Natural killer cell treated with Interleukin-12 subunit alpha and Interleukin-12 subunit beta and Interleukin-15 and Interleukin-18, amount 100 ng/mL, for 72 hours (primary cell): ENCODE measurements at places on chromosomes 11 and 22. TPM values are rescaled to one million over a fixed set of nuclear protein-coding genes. Genes with fewer than 3 reads are reported as not detected.

DNA sequence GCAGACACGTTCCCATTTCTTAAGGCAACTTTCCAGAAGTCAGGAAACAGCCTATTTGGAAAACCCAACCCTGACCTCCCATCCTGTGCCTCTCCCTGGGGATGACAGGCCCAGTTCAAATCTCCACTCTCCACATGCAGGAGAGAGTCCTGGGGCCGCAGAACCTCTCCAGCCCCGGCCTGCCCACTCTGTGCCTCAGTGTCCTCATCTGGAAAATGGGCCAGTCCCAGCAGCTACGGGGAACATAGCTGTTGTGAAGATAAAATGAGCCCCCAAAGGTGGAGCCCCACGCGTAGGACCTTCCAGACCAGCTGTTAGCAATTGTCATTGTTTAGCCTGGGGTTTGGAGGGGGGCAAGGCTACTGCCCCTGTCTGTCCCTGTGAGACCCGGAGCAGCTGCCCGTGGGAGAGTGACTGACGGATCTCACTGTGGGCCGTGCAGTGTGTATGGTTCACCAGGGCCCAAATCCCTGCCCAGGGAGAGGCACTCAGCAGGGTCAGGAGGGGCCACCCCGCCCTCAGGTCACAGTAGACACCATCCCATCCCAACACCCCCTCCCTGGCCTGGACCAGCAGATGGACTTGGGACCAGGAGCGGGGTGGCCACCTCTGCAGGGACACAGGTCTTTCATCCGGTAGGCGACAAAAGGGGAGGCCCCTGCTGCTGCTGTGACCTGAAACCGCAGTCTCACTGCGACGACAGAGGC is 145.9 kb downstream of the CTTN start:
- no peak overlapping the region for H3K4me3 ChIP-seq
- DNase-seq, result peak; percentile 57
- no peak overlapping the region for H3K27ac ChIP-seq
- no peaks in the 10 kb centered on the region for H3K36me3 ChIP-seq
- H3K27me3 ChIP-seq, result no peaks in the 10 kb centered on the region

- no peak overlapping the region for H3K4me3 ChIP-seq
- no peak for DNase-seq
- peaks cover 5% of the 10 kb centered on the region for H3K4me1 ChIP-seq
- peaks cover 8% of the 10 kb centered on the region for H3K27me3 ChIP-seq
- no peaks in the 10 kb centered on the region for H3K36me3 ChIP-seq
- H3K27ac ChIP-seq, result no peak overlapping the region
Observed at GRCh38 chr22:32265882-32266767, 11.0 kb upstream of the SLC5A4 start.

GRCh38 chr22:28742562-28742962 is 723 bp downstream of the HSCB start:
- H3K27ac ChIP-seq, result peak overlapping the region; percentile 91
- no peaks in the 10 kb centered on the region for H3K36me3 ChIP-seq
- H3K4me3 ChIP-seq, result peak overlapping the region; percentile 94
- DNase-seq, result peak; percentile 93
- H3K4me1 ChIP-seq, result peaks cover 27% of the 10 kb centered on the region

DNA sequence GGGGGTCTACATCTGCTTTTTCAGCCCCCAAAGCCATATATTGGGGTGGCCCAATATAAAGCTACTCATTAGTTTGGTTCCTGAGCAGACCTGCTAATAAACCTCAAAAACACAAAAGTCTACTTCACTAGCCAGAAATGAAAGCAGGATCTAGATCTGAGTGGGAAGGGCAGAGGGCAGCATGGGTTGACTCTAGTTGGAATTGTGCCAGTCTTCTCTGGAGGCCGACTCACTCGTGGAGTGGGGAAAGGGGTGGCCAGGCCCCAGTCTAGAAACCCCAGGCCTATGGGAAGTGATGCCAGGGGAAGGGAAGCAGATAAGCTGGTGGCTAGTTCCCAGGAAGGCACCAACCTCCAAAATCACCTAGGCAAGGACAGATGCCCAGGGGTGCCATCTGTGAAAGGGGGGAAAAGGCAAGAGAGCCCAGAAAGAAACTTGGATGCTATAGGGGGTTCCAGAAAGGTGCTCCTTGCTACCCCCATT is 5.3 kb downstream of the PATZ1 start:
- H3K36me3 ChIP-seq, result no peaks in the 10 kb centered on the region
- peak overlapping the region; percentile 89 for H3K27ac ChIP-seq
- peaks cover 47% of the 10 kb centered on the region for H3K4me1 ChIP-seq
- no peak for DNase-seq
- no peaks in the 10 kb centered on the region for H3K27me3 ChIP-seq

- peak overlapping the region; percentile 63 for H3K27ac ChIP-seq
- DNase-seq, result no peak
- peaks cover 16% of the 10 kb centered on the region for H3K36me3 ChIP-seq
- H3K4me1 ChIP-seq, result peaks cover 6% of the 10 kb centered on the region
- no peaks in the 10 kb centered on the region for H3K27me3 ChIP-seq
- H3K4me3 ChIP-seq, result no peak overlapping the region
Observed at GRCh38 chr22:20738394-20739089, 35.4 kb upstream of the SERPIND1 start.

The GSTT2 gene
- not detected for total RNA-seq

The CARD18 gene
- not detected for total RNA-seq

The HBD gene
- not detected for total RNA-seq
